ENCODE measurements at places on chromosomes 2 and 18.

GRCh38 chr2:170054997-170055396 is 123.0 kb upstream of the MYO3B start:
- DNase-seq, result no peak

GRCh38 chr2:64114912-64115277 is 29.3 kb downstream of the PELI1 start:
- no peak for DNase-seq

- DNase-seq, result no peak
These were observed 20.2 kb upstream of the ERMN start for GRCh38 chr2:157345647-157346389.

DNA sequence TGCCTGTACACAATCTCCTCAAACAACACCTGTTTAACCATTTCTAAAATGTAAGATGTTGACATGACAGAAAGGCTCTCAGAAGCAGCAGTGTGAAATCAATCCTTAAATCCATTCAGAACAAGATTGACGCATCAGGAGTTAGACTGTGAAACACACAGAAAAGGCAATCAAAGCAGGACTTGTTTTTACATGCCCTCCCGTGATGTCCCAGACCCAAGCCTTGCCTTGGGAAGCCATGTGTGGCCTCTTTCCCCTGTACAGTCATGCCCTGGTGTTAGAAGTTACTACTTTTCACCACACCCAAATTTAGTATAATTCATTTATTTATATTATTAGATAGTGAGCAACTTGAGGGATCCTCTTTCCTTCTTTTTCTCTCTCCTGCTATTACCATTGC is 115.7 kb downstream of the NCKAP5 start:
- no peak for DNase-seq

- DNase-seq, result no peak
These were observed 87.8 kb downstream of the PDE11A start for GRCh38 chr2:177984749-177985148.

- DNase-seq, result no peak
These were observed 142.4 kb upstream of the ZNF236 start for GRCh38 chr18:76679945-76680344.

- DNase-seq, result no peak
These were observed 96.3 kb downstream of the UPP2 start for GRCh38 chr2:158197940-158198339.

- DNase-seq, result no peak
These were observed 346.7 kb downstream of the RND3 start for GRCh38 chr2:150140777-150141176.

DNA sequence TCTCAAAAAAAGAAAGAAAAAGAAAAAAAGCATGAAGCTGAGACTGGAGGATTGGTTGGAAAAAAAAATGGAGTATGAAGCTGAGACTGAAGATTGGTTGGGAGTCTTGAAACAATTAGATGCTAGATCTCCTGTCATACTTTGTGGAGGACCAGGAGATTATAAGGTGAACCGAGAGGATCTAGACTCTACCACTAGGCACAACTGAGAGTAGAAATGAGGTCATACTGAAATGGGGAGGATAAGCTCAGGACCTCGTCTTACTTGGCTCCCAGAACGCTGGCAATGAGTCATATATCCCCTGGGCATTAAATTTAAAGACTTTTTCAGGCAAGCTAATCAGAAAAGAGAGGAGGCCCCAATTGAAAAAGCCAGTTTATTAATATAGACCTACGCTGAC is 3.3 kb upstream of the ORC2 start:
- peak; percentile 64 for DNase-seq

GRCh38 chr2:210169516-210170195 is 1.6 kb downstream of the KANSL1L start:
- DNase-seq, result peak; percentile 21

DNA sequence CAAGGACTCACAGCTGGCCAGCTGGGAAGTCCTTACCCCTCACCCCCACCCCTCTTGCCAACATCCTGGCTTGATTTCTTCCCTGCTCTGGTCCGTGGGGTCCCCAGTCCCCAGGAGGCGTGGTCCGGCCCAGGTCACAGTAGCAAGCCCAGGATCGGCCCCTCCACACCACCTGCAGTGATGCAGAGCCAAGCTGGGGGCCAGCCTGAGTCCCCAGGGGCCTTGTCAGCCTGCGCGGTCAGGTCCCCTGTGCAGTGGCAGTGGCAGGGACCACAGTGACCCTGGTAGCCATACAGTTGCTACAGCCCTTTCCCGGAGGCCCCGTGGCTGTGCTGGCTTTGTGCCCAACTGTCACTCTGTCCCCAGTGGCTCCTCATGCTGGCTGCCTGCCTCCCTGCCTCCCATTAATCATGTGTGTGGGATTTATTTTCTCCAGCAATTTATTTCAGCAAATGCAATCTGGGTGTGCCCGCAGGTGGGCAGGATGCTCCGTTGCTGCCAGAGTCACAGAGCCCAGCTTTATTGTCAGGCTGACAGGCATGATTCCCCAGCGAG is 8.8 kb upstream of the PRSS56 start:
- no peak for DNase-seq

DNA sequence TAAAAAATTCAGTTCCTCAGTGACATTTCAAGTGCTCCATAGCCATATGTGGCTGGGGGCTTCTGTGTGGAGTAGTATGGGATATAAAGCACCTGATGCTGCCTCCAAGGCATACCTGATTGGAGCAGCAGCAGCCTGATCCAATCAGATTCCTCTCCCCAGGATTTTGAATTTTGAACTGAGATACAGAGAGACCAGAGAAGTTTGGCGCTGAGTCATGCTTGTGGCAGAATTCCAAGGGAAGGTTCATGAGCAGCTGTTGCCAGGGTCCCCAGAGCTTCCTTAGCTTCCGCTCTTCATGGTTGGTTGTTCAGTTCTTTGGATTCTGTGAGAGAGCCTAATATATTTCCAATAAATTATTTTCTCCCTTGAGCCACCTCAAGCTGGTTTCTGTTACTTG is 29.0 kb upstream of the CFAP36 start:
- DNase-seq, result peak; percentile 36

GRCh38 chr2:129892773-129893172 is 86.7 kb upstream of the RAB6C start:
- DNase-seq, result no peak

DNA sequence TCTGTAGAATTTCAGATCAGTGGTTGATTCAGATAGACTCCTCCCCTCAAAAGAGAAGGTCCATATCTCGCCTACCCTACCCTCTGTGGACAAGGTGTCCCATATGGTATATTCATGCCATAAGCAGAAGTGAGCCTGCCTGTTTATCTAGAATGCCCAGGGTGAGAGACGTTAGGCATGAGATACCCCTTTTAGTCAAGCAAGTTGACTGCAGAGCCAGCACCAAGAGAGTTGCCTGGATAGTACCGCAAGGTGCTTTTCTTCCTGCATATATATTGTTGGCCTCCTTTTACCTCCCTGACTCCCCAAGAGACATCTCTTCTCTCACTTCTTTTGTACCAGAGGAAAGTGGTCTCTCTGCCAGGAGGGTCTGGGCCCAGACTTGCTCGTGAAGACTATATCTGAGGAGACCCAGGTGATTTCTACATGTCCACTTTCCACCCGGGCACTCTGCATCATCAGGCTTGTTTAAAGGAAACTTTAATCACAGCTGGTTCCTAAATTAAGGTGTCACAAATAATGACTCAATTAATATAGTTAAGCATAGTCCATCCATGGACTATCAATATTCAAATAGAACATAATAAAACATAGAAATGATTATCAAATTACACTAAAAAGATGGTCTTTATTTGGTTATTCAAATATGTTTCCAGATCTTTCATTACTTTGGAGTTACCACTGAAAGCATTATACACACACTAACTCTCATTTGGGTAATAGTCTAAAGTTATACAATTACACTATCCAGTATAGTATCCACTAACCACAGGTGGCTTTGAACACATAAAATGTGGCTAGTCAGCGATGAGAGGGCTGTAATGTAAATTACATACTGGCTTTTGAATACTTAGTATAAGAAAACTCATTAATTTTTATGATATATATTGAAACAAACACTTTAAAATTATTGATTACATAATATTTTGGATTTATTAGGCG is 4.1 kb downstream of the ITGA4 start:
- DNase-seq, result no peak
